ENCODE measurements at places on chromosomes 13 and 19. TPM values are rescaled to one million over a fixed set of nuclear protein-coding genes. Genes with fewer than 3 reads are reported as not detected.

The RAD23A gene
- polyA plus RNA-seq: 20.3 TPM

DNA sequence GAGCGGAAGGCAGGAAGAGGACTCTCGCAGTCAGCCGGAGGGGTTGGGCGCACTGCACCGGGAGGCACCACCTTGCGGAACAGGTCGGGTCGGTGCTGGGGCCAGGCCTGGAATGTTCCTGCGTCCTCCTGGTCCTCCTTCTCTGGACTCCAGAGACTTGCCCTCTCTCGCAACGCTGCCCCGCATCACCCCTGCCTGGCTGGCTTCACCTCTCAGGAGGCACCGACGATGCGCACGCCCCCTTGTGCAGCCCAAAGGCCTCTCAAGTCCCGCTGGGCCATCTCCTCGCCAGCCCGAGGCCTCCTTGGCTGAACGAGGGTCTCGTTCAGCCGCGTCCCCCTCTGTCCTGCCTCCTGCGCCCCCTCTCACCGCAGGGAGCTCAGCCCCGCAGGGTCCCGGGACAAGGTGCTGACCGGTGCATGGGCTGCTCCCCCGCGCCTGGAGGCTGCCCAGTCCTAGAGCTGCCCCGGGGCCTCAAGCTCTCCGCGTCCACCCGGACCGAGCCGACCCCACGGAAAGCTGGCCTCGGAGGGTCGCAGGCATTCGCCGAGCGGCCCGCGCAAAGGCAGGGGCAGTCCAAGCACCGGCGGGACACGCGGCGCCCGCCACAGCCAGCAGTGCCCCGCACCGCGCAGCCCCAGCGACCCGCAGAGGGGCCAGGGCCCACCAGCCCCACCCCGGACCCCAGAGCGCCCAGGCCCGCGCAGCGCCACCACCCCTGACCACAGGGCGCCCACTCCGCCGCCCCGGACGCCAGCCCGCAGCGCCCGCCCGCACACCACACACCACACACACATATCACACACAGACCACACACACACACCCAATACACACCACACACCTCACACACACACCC is 133.8 kb downstream of the CRYL1 start:
- H3K4me3 ChIP-seq: no peak overlapping the region
- H3K36me3 ChIP-seq: no peaks in the 10 kb centered on the region
- no peak overlapping the region for H3K27ac ChIP-seq
- DNase-seq: no peak
- H3K4me1 ChIP-seq: peaks cover 19% of the 10 kb centered on the region

DNA sequence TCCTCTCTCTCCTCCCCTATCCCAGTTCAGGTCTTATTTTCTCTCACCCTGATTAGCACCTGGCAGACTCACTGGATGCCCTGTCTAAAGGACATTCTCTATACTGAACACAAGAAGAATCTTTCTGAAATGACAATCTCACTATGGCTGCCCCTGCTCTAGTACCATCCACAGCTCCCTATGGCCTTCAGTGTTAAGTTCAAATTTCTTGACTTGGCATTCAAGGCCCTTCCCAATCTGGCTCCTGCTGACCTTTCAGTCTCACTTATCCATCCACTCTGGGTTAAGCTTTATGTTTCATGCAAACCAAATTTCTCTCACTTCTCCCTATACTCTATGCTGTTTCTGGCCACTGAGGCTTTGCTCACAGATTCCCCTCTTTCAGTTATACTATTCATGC is 34.2 kb downstream of the MBD3L1 start:
- no peak for DNase-seq
- no peaks in the 10 kb centered on the region for H3K27me3 ChIP-seq
- H3K27ac ChIP-seq: no peak overlapping the region
- H3K4me3 ChIP-seq: no peak overlapping the region

The C19orf73 gene
- polyA plus RNA-seq: 0.54 TPM

DNA sequence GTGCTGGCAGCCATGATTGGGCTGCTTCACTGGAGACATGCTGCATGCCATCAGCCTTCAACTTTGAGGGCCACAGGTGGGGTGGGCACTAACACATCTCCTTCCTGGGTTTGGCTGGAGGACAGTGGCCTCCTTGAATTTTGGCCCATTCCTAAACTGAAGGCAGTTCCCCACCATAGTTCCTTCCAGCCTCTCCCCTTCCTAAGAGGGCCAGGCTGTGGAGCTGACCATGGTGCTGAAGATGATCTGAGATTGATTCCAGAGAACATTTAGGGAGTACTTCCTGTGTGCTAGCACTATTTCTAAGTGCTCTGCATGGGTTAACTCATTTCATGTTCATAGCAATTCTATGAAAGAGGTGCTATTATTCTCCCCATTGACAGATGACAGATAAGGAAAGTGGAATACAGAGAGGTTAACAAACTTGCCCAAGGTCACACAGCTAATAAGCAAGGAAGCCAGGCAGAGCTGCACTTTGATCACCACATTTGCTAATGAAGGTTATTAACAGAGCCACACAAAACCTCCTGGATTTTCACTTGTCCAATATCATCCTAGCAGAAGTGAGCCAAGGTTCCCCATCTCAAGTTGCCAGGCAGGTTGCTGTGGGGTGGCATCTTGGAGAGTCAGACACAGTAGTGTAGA is 175.3 kb downstream of the ZIC5 start:
- H3K27me3 ChIP-seq: no peaks in the 10 kb centered on the region
- H3K27ac ChIP-seq: no peak overlapping the region
- no peaks in the 10 kb centered on the region for H3K36me3 ChIP-seq
- DNase-seq: peak; percentile 2

The TINCR gene
- polyA plus RNA-seq: 20.3 TPM

The CGB8 gene
- polyA plus RNA-seq: not detected

- H3K4me3 ChIP-seq: no peak overlapping the region
- no peak for DNase-seq
- peaks cover 3% of the 10 kb centered on the region for H3K36me3 ChIP-seq
- peaks cover 3% of the 10 kb centered on the region for H3K4me1 ChIP-seq
Observed at GRCh38 chr19:15104411-15104810, 2.8 kb upstream of the SYDE1 start.

The GRIK5 gene
- polyA plus RNA-seq: 0.17 TPM

The MBD3L3 gene
- polyA plus RNA-seq: not detected

DNA sequence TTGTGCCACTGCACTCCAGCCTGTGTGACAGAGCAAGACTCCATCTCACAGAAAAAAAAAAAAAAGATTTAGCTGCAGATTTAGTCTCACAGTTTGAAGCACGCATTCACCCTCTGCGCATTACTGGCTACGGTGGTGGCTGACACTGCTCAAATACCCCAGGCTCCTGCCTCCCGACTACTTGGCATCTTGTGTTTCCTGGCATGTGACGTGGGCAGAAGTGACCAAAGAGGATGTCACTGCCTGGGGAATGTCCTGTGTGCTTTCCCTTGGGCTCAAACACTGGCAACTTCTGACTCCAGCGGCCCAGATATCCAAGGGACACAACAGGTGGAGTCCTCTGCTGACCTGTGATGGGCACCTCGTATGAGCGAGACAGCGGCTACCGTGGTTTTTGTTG is 24.7 kb upstream of the EIF3G start:
- H3K27ac ChIP-seq: no peak overlapping the region
- H3K36me3 ChIP-seq: peaks cover 66% of the 10 kb centered on the region
- H3K4me1 ChIP-seq: no peaks in the 10 kb centered on the region

- H3K4me3 ChIP-seq: no peak overlapping the region
- no peaks in the 10 kb centered on the region for H3K27me3 ChIP-seq
- H3K4me1 ChIP-seq: peaks cover 34% of the 10 kb centered on the region
- no peak for DNase-seq
Observed at GRCh38 chr19:48490981-48491792, 20.4 kb downstream of the LMTK3 start.

DNA sequence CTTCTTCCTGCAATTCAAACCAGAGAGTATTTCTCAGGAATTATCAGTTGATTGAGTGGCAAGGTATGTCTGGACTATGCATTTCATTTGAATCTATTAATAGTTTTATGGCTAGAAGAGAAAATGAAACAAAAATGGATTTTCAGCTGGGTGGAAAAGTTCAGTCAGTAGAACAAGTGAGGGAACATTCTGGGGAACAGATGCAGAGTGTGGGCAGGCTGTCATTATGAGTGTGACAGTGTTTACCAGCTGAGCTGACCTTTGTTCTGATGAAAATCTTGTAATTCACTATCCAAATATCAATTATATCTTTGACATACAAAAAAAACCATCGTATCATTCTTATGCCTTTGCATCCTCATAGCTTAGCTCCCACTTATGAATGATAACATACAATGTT is 2.6 kb upstream of the CLC start:
- H3K27me3 ChIP-seq: peaks cover 9% of the 10 kb centered on the region
- H3K27ac ChIP-seq: no peak overlapping the region
- DNase-seq: no peak
- H3K4me1 ChIP-seq: no peaks in the 10 kb centered on the region

DNA sequence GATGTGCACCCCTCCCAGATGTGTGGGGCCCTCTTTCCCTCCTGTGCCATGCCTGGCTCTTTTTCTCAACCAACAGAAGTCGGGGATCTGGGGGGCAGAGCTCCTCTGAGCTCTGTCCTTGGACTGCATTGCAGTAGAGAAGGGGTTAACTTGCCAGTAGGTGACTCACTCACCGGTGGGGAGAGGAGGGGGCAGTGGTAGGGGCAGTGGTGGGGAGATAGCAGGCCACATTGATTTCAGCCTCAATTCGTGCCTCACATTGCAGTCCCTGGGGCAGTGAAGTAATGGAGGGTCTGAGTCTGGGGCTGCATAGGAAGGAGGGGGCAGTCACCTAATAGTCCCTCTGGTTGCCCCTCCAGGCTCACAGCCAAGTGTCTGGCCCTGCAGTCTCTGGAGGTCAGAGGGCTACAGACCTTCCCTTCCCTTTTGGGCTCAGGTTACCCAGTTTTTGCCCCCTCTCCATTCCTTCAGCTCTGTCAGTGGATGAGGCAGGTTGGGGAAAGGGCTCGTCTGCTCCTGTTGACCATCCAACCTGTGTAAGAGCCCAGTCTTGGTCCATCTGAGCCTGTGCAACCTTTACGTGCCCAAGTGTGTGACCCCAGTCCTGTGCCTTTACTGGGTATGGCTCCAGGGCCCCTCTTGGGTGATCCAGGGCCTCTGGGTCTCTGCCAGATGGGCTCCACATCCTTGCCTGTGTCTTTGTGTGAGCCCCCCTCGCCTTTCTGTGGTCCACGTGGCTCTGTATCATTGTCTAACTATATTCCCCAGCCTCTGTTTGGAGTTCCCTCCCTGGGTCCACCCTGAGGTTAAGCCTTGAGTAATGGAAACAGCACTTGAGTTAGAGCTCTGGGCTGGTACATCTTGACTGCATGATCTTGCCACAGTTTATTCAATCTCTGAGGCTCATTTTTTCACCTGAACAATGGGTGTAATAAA is 13.0 kb downstream of the CIC start:
- peaks cover 16% of the 10 kb centered on the region for H3K36me3 ChIP-seq
- peak overlapping the region; percentile 55 for H3K27ac ChIP-seq
- H3K4me3 ChIP-seq: no peak overlapping the region

- peaks cover 13% of the 10 kb centered on the region for H3K4me1 ChIP-seq
- DNase-seq: no peak
- H3K27ac ChIP-seq: no peak overlapping the region
- H3K4me3 ChIP-seq: no peak overlapping the region
- no peaks in the 10 kb centered on the region for H3K27me3 ChIP-seq
Observed at GRCh38 chr19:42226886-42227285, 6.8 kb downstream of the ZNF526 start.

The TMEM145 gene
- polyA plus RNA-seq: not detected

- no peak overlapping the region for H3K4me3 ChIP-seq
- DNase-seq: no peak
- H3K27ac ChIP-seq: no peak overlapping the region
- H3K27me3 ChIP-seq: no peaks in the 10 kb centered on the region
Observed at GRCh38 chr19:34193439-34193838, 21.1 kb downstream of the LSM14A start.
